AG08395 (cell line): ENCODE measurements at places on chromosomes 1 and 21.
A peak's percentile ranks its signal among the peaks of the same experiment; 100 is the strongest.

- DNase-seq, result no peak
Measured at GRCh38 chr1:183954496-183954895, 83.0 kb downstream of the COLGALT2 start.

- no peak for DNase-seq
Measured at GRCh38 chr1:192696082-192696481, 60.1 kb downstream of the RGS13 start.

GRCh38 chr1:34977858-34978257 lies 7.3 kb downstream of the TMEM35B start:
- DNase-seq, result no peak

GRCh38 chr1:175254190-175254589 lies 61.6 kb upstream of the KIAA0040 start:
- DNase-seq, result no peak

DNA sequence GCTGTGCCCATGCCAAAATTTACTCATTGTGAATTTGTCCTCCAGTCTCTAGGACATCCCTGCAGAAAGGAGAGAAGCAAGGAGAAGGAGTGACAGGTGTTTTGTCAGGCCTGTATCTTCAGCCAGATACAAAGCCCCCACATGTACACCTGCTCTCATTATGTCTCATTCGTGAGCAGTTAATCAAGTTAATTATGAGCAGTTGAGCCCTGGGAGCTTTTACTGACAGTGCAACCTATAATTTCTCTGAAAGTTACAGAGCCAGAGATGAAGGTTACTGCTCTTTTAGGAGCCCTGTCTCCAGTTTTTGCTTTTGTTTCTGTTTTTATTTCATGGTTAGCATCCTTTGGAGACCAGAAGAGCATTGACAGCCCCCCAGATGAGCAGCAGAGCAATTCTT lies 5.0 kb upstream of the ILDR2 start:
- no peak for DNase-seq

GRCh38 chr1:163770265-163770664 lies 448.5 kb downstream of the NUF2 start:
- no peak for DNase-seq

GRCh38 chr1:211281320-211282022 lies 22.3 kb downstream of the RCOR3 start:
- DNase-seq, result no peak

GRCh38 chr1:173554541-173555250 lies 48.2 kb downstream of the SLC9C2 start:
- DNase-seq, result no peak

DNA sequence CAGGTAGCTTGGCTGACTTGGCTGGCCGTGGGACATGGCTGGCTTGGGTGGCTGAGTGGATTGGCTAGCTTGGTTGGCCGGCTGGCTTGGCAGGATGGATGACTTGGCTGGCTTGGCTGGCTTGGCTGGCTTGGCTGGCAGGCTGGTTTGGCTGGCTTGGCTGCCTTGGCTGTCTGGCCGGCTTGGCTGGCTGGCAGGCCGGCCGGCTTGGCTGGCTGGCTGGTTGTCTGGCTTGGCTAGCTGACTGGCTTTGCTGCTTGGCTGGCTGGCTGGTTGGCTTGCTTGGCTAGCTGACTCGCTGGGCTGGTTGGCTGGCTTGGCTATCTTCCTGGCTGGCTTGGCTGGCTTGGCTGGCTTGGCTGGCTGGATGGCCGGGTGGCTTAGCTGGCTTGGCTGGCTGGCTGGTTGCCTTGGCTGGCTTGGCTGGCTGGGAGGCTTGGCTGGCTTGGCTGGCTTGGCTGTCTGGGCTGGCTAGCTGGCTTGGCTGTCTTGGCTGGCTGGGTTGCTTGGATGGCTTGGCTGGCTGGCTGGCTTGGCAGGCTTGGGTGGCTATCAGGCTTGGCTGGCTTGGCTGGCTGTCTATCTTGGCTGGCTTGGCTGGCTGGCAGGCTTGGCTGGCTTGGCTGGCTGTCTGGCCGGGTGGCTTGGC lies 129.7 kb upstream of the FAM72C start:
- DNase-seq, result peak; percentile 1

DNA sequence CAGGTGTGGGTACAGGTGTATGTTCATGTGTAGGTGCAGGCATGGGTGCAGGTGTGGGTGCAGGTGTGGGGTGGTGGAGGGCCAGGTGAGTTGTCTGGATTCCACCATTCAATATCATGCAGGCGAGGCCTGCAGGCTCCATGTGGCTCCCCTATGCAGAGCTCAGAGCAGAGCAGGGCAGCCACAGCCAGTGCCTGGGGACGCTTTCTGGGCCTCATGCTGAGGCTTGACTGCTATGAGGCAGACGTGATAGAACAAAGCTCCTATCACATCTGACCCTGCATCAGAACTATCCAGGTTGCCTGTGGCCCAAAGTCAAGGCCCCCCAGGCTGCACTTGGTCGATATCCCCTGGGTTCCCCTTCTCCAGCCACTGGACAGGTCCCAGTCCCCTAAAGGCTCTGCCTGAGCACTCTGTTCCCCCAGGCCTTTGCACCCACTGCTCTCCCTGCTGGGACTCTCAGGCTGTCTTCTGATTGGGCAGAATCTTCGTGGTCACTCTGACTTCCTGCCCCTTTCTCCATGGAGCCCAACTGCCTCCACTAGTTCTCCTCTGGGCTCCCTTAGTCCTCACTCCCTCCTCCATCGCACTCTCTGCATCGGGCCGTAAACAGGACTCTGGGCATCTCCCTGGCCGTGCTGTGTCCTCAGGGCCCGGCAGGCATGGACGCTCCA lies 78.6 kb upstream of the ACTL8 start:
- no peak for DNase-seq

DNA sequence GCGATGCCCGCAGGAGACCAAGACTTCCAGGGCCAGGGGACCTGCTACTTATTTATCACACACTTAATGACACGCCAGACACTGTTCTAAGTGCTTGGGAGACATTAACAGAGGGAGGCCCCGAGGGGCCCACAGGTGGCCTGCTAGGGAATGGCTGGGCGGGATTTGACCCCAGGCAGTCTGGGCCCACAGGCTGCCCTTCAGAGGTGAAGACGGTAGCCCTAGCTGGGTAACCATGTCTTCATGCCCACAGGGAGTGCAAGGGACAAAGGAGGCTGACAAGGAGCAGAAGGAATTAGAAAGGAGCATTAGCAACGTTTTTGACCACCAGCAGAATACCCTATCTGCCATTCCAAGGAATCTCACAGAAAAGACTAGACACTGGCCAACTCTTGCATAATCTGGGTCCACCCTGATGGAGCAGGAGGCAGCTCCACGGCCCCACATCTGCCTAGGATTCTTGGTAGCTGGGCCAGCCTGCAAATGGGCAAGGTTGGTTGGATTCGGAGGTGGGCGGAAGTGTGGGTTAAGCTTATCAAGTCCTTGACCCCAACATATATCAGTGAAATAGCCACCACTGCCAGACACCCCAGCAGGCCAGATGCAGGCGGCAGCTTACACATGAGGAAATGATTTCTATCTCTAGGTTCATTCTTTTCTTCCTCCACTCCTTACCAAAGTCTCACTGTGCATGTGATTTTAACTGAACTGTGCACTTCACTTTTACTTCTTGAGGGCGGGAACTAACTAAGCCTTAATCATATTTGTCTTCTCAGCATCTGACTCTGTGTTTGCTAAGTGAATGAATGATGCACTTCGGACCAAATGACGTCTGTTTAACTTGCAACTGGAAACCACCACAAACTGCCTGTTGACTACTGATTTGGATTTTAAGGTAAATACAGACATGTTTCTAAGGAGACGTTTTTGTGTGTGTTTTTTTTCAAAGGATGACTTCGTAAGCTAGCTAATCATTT lies 3.4 kb upstream of the ETS2 start:
- no peak for DNase-seq

DNA sequence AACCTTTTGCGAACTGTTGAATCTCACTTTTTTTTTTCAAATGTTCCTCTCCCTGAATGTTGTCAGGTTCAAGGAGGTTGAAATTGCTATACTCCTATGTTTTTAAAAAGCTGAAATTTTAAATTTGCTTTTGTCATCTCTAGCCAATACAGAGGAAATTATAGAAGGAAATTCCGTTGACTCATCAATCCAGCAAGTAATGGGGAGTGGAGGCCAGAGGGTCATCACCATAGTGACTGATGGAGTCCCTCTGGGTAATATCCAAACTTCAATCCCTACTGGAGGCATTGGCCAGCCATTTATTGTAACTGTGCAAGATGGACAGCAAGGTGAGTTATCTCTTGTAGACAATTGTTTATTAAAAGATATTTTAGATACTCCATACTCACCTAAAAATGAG lies 36.3 kb downstream of the GABPB2 start:
- DNase-seq, result peak; percentile 43

GRCh38 chr1:54254055-54254454 lies 54.1 kb downstream of the MRPL37 start:
- DNase-seq, result no peak

DNA sequence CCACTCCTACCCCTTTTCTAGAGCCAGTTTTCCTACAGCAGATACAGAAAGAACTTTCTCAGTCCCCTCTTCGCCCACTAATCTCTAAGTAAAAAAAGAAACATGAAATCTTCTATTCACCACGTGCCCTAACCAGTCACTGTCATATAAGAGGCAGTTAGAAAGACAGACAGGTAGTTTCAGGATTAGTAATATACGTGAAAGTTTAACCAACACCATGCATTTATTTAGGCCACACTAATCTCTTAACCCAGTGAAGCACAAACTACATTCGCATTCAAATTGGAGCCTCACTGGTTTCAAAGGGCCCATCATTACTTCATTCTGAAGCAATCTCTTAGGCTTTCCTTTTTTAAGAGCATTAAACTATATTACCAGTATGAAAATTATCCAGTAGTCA lies 10.1 kb downstream of the GPATCH2 start:
- no peak for DNase-seq

DNA sequence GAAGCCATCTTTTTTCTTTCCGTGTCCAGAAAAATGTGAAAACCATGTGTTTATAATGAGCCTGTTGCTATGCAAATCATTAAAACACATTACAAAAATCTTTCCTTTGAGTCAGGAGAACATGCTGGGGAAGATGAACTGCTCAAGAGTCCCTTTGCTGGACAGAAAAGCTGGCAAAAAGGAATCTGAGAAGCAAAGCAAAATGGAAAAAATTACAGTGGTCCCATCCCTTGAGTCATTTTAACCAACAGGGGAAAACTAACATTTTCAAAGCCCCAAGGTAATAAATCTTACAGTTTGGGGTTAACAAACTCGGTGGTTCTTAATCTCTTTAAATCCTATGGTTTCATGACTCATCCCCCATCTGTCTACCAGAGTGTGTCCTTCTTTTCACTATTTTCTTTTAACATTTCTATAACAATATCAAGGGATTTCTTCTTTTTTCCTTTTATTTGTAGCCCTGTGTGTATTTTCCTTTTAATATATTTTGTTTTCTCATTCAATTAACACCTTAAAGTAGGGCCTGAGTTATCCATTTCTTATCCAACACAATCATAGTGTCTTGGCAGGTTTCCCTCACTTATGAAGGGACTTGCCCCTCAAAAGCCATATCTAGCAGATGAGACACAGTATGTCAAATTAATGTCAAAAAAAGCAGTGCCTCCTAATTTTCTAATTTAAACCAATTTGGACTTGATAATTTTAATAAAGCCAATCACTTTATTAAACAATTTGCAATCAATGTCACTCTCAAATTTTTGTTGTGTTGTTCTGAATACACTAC lies 105.4 kb downstream of the PTPN14 start:
- DNase-seq, result peak; percentile 83

DNA sequence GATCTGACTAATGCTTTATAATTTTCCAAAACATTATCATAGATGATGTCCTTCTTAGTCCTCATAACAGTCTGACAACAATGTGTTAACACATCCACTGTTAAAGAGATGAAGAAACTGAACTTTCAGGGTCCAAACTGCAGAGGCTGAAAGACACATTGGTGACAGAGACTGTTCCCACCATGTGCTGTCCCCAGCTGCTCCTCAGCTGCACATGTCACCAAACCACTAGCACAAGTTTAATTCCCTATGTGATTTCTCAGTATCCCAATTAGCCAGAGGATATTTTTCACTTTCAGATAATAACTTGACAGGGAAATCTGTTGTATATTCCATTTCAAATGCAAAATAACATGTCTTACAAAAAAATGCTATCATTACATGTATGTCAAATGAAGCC lies 24.6 kb downstream of the LAMC2 start:
- DNase-seq, result no peak

DNA sequence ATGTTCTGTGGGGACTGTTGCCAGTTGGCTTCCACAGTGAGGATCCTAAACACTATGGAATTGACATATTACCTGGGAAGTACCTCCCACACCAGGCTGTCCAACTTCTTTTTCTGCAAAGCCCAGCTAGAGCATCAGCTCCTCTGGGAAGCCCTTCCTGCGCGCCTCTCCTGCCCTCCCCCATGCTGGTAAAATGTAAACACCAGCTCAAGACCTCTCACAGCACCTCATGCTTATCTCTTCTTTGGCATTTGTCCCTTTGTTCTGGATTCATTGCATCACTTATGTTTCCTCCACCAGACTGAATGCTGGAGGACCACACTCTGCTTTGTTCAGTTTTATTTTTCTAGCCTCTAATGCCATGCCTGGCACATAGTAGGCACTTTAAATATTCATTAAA lies 172.1 kb downstream of the HHAT start:
- no peak for DNase-seq

GRCh38 chr1:97726386-97726785 lies 194.4 kb downstream of the DPYD start:
- no peak for DNase-seq

- DNase-seq, result no peak
Measured at GRCh38 chr1:166165661-166166328, 1.0 kb downstream of the FAM78B start.

DNA sequence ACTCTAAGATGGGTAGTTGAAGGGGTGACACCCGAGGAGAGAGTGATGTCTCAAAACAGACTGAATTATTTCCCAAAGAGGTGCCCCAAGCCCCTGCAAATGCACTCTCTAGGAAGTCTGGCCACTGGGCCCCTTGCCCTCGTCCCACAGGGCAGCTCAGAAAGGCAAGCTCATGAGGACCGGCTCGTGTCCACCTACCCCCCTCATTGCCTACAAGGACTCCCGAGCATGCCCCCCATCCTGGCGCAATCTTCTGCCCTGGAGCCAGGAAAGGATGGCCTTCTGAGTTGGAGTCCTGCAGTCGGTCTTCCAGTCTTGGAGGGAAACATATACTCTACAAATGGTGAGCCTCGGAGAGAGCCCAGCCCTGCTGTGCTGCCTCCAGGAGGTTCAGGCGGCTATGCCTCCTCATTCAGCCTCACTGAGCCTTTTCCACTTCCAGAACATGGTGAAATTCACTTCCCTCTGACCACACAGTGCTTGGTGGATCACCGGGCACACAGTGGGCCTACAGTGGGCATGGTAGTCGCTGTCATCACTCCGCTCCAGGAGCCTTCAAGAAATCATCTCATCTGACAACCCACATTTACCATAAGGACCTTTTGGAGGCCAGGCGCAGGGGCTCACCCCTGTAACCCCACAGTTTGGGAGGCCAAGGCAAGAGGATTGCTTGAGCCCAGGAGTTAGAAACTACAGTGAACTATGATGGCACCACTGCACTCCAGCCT lies 5.8 kb upstream of the WNT3A start:
- peak; percentile 1 for DNase-seq

- DNase-seq, result peak; percentile 66
Measured at GRCh38 chr1:12230549-12231275, 882 bp downstream of the VPS13D start.

GRCh38 chr1:29890201-29890959 lies 654.1 kb downstream of the PTPRU start:
- DNase-seq, result no peak

GRCh38 chr21:45644041-45644906 lies 749 bp downstream of the PCBP3 start:
- peak; percentile 39 for DNase-seq

- no peak for DNase-seq
Measured at GRCh38 chr1:147247656-147248238, 5.3 kb downstream of the CHD1L start.
